WERI-Rb-1 (cell line): ENCODE measurements at places on chromosomes 3 and 15.

DNA sequence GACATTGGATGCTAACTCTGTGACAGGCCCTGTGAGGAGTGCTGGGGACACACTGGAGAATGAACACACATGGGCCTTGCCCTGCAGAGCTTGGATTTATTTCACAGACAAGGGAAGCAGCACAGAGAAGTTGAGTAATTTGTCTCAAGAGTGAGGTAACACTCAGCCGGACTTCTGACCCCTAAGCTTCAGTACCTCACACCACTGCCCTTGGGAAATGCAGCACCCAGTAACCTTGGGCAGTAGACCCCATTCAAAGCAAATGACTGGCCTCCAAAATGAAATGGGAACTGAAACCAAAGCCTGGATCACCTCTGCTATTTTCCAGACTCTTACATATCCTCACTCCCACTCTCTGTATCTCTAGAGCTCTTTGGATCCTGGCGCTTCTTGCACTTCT is 37.3 kb downstream of the RFT1 start:
- no peak for DNase-seq

- DNase-seq = no peak
Observed at GRCh38 chr3:111784001-111784400, 75.1 kb upstream of the PHLDB2 start.

DNA sequence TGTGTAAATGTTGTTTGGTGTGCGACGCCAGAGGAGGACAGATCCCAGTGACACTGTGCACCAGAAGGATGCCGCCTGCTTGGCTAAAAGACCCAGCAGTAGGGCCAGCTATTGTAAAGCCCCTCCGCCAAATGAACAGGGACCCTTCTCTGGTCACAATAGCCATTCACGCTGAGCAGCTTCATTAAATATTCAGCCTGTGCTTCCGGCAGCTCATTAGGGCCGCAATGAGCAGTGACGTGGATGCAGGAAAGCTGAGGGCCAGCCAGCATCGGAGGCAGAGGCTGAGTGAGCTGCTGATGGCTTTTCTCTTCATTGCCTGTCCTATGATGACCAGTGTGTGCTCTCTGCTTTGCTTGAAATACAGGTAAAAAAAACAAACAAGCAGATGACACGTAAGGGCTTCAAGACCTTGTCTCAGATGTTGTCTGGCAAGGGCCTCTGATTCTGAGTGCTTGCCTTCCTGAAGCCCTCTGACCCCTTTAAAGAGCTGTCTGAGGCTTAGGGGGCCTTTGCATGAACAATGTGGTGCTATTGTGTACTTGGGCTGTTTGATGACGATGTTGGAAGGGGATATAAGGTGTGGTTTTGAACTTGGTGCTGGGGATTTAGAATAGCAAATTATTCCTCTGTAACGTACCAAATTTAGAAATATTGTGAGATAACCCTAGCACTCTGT is 130.4 kb downstream of the FEZF2 start:
- no peak for DNase-seq

DNA sequence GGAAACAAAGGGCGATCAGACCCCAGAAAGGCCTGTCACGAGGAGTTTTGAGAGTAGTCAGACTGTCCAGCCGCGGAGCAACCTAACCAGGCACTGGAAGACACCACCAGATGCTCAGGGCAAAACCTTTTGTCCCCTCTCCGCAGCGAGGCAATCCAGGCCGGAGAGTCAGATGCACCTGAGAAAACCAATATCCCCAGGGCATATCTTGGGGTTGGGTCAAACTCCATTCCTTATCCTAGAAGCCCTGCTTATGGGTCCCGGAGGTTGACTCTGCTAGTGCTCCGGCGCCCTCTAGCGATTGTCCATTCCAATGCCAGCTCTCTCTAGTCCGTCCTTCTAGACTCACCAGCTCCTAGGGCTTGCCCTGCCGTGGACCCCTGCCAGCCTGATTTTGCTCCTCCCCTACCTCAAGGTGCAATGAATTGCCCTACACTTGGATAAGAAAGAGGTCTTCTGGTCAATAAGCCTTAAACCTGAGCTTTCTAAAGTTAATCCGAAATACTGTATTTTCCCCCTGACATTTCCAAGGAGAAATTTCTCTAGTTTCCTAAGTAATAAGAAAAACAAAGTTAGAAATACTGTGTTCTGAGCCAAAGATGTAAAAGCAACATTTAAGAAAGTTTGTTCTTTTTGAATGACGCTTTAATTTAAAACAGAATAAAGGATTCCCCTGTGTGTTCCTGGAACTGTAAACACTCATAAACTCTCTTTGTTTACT is 5.5 kb downstream of the CPNE4 start:
- peak; percentile 91 for DNase-seq

DNA sequence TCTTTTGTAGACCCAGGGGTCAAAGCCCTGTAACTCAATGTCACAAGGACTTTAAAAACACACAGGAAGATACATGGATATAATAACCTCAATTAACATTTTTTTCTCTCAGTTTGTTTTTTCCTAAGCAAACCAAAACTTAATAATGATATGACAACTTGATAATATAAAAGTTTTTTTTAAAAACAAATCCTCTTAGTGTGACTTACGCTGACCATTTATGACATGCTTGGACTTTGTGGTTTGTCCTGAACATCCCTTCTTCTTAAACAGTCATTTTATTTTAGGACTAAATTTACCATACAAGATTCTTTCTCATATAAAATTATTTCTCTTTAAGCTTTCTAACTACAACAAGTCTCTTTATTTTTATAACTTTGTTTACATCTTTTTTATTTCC is 25.4 kb upstream of the FAM3D start:
- no peak for DNase-seq

DNA sequence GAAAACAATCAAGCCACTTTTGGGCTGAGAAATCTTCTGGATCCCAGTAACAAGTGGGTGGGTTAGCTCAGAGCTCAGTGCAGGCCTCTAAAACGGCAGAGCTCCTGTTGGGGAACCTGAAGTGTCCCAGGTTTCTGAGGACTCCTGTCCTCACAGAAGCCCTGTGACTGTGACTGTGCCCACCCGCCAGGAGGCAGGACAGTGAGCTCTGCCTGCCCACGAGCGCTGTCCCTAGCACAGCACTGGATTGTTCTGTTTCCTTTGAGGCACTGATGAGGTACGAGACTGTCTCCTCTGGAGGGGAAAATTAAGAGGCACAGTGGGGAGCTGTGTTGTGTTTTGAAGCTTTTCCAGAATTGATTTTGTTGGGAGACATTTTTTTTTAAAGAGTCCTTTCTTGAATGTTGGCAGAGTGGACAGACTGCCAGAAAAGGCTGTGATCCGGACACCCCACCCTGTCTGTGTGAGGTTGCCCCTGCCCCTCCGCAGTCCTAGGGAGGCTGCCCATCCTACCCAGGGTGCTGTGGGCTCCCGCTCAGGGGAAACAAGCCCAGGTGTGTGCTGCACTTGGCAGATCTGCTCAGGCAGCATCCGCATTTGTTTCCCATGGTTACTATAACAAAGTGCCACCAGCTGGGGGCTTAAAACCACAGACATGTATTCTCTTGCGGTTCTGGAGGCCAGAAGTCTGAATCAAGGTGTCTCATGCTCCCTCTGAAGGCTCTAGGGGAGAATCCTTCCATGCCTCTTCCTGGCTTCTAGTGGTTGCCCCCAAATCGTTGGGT is 66.6 kb upstream of the LARS2 start:
- no peak for DNase-seq

DNA sequence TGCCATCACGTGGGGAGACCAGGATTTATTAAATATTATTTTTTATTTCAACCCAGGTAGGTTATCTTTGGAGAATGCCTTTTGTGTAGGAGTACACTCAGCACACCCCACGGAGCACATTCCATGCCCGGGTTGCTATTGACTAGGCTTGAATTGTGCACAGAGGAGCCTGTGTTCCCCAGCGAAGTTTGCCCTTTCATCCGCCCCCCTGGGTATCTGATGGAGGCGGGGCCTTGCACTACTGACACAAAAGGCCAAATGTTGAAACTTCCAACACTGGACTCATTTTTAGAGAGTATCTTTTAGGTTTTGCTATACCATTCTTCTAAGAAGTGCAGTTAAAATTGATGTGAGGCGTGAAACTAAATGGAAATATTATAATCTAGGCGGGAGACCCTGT is 39.3 kb upstream of the PPP4R2 start:
- DNase-seq = no peak

- DNase-seq = no peak
Observed at GRCh38 chr3:28935146-28935545, 345.7 kb upstream of the RBMS3 start.

DNA sequence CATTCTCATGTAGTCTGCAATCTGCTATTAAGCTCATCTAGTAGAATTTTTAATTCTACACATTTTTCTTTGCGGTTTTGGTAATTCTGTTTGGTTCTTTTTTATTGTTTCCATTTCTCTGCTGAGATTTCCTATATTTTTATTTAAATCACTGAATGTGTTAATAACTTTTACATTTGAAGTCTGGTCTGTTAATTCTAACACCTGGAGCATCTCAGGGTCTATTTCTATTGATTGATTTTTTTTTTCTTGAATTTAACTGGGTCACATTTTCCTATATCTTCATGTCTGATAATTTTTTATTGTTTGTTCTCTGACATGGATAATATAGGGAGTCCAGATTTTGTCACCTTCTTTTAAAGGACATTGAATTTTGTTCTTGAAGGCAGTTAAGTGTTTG is 163.5 kb downstream of the OPA1 start:
- no peak for DNase-seq

GRCh38 chr3:111012388-111013248 is 59.0 kb upstream of the NECTIN3 start:
- peak; percentile 64 for DNase-seq

DNA sequence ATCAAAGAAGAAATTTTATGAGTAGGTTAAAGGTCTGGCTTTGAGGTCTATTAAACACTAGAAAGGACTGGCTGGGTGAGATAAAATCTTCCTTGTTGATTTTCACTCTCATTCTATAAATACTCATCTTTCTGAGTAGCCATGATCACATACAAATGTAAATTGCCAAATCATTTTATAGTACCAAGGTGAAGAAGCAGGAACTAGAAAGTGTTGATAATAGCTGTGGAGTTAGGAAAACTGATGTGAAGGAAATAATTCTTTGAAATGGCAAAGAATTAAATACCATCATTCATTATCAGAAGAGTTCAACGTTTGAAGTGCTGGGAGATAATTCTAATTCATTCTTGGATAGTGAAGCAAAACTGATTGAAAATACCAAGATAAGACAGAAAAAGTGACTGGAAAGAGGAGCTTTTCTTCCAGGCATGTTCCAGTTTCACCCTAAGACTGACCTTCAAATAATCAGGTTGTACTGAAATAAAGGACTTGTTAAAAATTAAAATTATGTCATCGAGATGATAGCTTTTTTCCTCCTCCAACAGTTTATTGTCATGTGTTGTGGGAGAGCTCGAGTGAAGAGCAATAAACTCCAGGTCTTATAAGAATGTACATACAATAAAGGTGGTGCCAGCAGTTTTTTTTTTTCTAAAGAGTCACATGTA is 17.4 kb downstream of the THBS1 start:
- DNase-seq = no peak
